ENCODE measurements at places on chromosomes 13 and 19.

GRCh38 chr13:52949044-52949443 lies 79.6 kb upstream of the OLFM4 start:
- no peak for DNase-seq

GRCh38 chr13:25692099-25692498 lies 320.3 kb downstream of the ATP8A2 start:
- no peak for DNase-seq

DNA sequence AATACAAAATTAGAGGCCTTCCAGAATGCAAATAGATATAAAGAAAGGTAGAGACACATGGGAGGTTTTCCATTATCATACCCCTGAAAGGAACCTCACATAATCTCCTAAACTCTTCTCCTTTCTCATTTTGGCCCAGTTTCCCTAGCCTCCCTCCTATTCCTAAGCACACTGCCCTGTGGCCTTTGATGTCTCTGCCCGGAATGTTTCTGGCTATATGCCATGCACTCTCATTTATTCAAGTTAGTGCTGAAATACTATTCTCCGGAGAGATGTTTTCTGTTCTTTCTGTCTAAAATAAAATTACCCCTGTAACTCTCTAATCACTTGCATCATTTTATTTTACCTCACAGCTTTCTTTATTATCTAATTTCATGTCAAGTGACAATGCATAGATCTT lies 1287.7 kb downstream of the SLITRK5 start:
- DNase-seq, result no peak

DNA sequence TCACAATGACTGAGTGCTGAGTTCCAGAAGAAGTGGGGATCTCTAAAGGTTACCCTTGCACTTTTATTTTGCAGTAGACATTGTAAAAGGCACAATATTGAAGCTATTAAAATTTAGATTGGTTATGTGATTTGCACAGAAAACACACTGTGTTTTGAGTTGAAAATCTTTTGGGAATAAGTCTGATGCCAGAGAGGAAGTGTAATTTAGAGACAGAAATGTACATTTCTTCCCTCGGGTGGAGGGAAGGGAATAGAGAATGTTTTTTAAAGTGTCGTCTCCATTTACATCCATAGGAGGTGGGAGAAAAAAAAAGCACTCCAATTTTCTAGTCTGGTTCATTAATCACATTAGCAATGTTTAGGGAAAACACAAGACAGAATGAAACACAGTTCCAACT lies 465.8 kb downstream of the OLFM4 start:
- DNase-seq, result no peak

GRCh38 chr19:55369653-55370304 lies 484 bp downstream of the IL11 start:
- DNase-seq, result no peak

- DNase-seq, result peak; percentile 75
Measured at GRCh38 chr19:19278315-19278714, 5.2 kb upstream of the TM6SF2 start.

DNA sequence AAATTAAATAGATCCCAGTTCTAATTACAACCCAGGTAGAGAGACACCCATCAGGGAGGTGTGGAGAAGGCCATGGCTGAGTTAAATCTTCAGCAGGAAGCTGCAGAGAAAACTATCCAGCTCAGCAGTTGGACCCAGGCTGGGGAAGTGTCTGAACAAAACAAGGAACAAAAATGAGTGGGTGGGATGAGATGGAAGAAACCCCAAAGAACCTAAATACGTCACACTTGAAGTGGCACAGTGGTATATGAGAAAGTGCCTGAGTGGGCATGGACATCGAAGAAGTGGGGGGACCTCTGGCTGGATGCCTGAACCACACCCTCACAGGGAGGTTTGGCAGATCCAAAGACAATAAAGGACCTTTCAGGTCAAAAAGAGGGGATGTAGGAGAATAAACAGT lies 3.5 kb upstream of the EPHX3 start:
- DNase-seq, result no peak

DNA sequence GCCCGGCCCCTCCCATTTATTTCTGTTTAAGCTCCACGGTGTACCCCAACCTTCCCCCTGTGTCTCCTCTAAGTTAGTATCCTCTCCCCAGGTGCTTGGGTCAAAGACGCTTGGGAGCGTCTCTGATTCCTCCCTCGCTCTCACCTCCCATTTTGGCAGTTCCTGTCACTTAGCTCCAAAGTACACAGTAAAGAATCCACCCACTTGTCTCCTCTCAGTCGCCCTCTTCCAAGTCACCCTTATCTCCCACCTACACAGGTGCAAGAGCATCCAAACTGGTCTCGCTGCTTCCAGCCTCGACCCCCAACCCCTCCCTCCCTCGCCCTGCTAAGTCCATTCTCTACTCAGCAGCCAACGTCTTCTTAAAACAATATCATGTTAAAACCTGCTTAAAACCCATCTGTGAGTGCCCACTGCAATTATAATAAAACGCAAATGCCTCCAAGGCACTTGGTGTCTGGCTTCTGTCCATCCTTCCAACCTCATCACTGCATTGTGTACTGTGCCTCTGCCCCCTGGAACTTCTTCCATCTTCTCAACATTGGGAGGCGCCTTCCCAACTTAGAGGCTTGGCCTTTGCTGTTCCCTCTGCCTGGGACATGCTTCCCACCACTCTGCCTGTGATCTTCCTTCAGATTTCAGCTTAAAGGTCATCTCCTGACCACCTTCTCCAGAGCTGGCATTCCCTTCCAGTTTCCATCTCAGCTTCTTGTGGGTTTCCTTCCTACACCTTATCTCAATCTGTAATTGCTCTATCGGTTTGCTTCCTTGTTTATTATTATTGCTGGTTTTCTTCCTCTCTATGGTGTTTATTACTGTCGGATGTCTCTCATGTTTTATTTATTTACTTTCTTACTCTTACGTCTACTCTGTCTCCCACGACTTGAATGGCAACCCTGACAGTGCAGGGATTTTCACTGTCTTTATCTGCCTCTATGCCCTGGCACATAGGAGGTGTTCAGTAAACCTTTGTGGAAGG lies 9.5 kb upstream of the KLK14 start:
- DNase-seq, result no peak

GRCh38 chr13:80840316-80840976 lies 499.5 kb upstream of the SPRY2 start:
- DNase-seq, result peak; percentile 10

GRCh38 chr13:32938314-32938713 lies 77.9 kb upstream of the KL start:
- no peak for DNase-seq

- no peak for DNase-seq
Measured at GRCh38 chr13:100300708-100301107, 211.8 kb downstream of the PCCA start.

GRCh38 chr19:30784850-30785457 lies 412.8 kb downstream of the ZNF536 start:
- DNase-seq, result no peak

GRCh38 chr13:76271728-76272232 lies 614.4 kb downstream of the KCTD12 start:
- no peak for DNase-seq

GRCh38 chr19:10019246-10019645 lies 6.0 kb downstream of the RDH8 start:
- DNase-seq, result no peak

DNA sequence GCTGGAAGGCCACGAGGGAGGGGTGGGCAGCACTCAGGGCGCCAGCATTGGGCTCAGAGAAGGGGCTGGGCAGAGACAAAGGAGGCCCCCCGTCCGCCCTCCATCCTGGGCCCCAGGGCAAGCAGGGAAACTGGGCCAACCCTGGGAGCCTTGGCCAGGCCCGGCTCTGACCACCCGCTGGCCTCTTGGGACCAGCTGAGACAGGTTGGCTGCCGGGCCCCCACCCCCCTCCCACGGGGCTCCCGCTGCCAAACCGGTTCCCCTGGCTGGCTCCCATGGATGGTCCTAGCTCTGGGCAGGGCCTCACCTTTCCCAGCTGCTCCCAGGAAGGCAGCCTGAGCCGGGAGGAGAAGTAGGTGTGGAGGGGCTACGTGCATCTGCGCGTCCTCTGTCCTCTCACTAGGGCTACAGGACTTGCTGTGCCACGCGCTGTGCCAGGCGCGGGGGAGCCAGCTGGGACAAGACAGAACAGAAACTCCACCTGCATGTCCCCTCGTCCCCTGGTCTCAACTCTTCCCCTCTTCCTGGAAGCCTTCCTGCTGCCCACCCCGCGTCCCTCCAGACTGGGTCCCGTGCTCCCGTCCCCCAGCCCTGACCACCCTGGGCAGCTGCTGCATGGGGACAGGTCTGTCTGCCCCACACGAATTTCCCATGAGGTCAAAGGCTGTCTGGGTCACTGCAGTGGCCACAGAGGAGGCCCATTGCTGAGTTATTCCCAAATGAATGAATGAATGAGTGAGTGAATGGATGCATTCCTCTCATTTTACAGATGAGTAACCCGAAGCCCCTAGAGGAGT lies 29.1 kb upstream of the NCCRP1 start:
- no peak for DNase-seq

DNA sequence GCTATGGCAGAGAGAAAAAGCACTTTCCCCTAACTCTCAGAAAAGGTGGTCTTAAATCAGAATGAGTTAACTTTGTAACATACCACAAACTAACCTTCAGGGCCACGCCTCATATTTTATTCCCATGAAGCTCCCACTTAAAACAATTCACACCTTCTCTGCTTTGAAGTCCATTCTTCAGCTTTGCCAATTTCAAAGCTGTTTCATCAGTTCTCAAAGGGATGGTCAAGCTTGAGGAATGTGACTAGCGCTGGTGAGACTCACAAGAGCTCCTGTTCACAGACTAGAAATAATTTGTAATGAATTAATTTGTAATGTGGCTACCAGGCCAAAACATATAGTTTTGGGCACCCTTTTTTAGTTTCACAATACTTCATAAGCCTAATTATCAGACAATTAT lies 68.2 kb downstream of the STK24 start:
- no peak for DNase-seq

DNA sequence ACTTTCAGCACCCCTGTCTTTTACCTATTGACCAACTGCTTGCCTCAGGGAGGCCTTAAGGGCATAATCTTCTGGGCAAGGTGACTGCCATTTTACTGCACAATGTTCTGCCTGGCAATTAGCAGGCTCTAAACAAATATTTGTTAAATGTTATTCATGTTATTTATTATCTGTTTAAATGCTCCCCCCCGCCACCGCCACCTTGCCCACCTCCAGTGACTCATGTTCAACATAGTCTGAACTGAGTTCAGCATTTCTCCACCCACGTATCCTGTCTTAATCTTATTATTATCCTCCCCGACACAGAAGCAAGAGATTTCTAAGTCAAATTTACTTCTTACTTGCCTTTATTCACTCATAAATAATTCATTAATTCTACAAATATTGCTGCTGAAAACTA lies 144.8 kb downstream of the LIG4 start:
- DNase-seq, result no peak

DNA sequence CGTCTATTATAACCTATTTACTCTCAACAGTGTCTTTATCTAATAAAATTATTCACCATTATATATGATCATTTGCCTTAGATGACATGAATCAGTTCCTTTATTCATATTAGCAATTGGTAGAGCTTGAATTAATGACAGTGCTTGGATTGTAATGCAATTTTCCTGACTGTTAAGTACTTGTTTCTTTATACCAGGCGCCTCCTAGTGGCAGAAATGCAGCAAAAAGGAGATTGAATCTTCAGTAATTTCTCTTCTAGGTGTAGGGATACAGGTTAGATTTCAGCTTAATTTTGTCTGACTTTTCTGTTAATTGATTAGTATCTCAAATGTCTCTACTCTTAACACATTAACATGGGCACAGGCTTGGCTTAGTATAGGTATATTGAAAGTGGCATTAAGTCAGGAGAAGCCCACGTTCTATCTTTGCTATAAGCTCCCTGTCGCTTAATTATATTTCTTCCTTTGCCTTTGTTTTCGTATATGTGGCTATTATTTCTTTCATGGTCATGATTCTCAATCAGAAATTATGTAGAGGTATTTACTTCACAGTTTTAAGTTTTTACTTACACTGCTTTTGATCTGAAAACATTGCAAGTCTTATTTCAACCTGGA lies 9.1 kb upstream of the LHFPL6 start:
- peak; percentile 62 for DNase-seq

- DNase-seq, result no peak
Measured at GRCh38 chr13:41864658-41865057, 96.3 kb downstream of the VWA8 start.

- DNase-seq, result no peak
Measured at GRCh38 chr13:95181586-95181985, 119.7 kb downstream of the ABCC4 start.

- DNase-seq, result no peak
Measured at GRCh38 chr13:51590971-51591627, 6.8 kb downstream of the WDFY2 start.

DNA sequence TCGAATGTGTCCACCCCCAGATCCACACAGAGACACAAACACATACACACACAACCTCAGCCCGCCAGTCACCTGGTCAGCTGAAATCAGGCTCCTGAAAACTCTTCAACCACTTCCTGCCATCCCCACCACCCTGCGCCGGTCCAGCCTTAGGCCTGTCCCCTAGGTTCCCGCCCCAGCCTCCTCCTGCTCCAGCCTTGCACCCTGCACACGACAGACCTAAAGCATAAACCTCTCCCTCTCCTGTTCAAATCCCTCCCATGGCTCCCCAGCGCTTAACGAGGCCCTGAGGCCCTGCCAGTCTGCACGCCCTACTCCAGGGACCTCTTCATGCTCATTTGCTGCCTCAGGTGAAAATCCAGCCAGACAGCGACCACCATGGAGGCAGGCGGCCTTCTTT lies 7.1 kb downstream of the PNMA8B start:
- DNase-seq, result no peak

- no peak for DNase-seq
Measured at GRCh38 chr19:32200312-32201038, 144.9 kb upstream of the ZNF507 start.

GRCh38 chr19:9836021-9836420 lies 903 bp downstream of the PIN1 start:
- DNase-seq, result no peak

- DNase-seq, result no peak
Measured at GRCh38 chr13:40168425-40169166, 497.8 kb downstream of the FOXO1 start.

- DNase-seq, result no peak
Measured at GRCh38 chr13:66508153-66508909, 721.8 kb downstream of the PCDH9 start.

DNA sequence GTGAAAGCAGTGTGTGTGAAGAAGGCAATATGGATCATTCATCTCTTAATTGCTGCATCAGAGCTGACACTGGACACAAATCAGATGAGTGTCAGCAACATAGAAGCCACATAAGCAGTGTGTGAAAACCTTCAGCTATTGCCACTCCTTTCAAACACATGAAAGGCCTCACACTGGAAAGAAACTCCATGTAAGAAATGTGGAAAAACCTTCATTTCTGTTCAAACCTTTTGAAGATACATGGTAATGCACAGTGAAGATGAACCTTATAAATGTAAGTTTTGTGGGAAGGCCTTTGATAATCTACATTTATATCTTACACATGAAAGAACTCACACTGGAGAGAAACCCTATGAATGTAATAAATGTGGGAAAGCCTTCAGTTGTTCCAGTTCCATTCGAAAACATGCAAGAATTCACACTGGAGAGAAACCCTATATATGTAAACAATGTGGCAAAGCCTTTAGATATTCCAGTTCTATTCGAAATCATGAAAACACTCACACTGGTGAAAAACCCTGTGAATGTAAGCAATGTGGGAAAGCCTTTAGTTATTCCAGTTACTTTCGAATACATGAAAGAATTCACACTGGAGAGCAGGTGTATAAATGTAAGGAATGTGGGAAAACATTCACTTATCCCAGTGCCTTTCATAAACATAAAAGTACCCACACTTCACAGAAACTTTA lies 53.6 kb downstream of the ZNF823 start:
- no peak for DNase-seq
